ACHN (cell line): ENCODE measurements at places on chromosomes 16 and 17.

DNA sequence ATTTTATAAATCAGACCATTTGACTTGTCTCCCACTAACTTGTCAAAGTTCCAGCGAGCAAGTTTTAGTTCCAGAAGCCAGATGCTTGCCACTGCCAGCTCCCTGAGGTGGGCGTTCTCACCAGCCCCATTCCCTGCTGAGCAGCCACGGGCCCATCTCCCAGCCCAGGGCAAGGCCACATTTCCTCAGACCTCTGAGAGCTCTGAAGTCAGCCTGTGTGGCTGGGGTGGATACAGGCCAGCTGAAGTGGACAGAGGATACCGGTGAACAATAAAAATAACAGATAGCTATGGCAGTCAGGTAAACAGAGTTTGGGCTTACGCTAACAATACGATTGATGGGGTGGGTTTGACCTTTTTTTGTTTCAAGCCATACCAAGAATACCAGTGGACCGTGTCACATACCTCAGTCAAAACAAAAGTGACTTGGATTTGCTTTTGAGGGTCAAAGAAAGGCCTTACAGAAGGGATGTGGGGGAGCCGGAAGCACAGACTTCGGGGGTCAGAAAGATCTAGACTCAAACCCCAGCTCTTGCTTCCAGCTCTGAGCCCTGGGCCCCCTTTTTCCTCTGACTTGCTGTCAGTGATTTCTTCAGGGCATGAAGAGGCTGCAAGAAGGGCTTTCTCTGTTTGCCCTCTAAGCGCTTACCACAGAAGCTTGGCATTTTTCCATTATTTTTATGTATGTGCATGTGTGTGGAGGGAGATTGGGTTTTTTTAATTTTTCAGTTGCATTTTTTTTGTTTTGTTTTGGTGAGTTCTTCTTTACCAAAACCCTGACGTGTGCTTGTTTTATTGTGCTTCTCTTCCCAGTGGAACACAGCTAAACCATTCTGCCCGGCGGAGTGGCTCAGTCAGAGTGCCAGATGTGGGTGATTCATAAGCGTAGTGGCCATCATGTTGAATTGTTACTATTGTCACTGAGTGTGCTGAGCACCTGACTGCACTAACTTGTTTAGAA lies 109.9 kb downstream of the GNAO1 start:
- DNase-seq = peak; percentile 10

- no peak for DNase-seq
These were observed 18.4 kb downstream of the ADCY9 start for GRCh38 chr16:4097826-4098240.

DNA sequence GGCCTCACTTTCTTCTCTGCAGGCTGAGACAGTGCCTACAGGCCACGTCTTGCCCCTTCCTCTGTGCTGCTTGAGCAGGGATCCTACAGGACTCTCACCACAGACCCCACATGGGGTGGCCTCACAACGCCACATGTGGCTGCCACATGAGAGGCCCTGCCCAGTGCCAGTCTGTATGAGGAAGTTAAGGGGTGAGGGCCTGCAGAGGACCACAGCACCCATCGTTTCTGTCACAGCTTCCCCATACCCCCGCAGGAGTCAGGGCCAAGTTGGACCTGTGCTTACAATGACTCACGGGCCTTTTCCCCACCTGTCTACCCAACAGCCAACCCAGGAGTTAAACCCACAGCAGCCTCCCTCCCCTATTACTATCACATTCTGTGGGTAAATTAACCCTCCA lies 2.9 kb upstream of the GSDMB start:
- no peak for DNase-seq

GRCh38 chr16:57279780-57280638 lies 4.5 kb downstream of the PLLP start:
- DNase-seq = no peak
